ENCODE measurements at places on chromosomes 1 and 21.

DNA sequence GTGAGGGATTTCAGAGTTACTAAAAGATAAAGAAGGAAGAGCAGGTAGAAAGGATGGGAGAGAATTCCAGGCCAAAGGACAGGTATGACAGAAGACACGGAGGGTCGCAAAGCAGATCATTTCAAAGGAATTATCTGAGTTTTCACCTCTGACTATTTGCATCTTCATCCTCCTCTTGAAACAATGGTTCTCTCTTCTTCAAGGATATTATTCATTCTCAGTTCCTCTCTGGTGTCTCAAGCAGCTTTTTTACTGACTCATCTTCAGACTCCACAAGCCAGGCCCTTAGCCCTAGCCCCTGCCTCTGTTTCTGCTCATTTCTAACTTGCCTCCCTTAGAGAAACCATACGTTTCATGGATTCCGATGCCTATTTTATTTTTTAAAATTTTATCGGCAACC lies 15.0 kb downstream of the DDX59 start:
- DNase-seq = no peak

DNA sequence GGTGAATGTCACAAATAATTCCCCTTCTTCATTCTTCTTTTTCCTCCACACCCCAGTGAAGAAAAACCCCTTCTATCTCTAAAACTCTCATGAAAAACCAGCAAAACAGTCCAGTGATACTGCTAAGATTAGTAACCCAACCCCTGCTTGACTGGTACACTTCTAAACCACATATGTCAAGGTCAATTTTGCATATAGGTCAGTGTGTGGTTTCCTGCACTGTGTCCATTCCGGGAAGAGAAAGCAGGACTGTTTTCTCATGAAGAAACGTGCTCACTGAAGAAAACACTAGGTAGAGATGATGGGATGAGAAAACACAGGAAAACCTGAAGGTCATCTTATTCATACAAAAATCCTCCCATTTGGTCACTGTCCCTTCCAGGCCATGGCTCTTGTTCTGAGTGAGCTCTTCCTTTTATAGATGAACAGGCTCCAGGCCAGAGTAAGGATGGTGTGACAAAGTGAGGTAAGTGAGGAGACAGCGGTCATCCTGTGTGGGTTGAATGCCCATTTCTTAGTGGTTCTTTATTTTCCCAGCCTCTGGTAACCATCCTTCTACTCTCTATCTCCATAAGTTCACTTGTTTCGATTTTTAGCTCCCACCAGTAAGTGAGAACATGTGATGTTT lies 122.7 kb downstream of the FASLG start:
- DNase-seq = no peak

DNA sequence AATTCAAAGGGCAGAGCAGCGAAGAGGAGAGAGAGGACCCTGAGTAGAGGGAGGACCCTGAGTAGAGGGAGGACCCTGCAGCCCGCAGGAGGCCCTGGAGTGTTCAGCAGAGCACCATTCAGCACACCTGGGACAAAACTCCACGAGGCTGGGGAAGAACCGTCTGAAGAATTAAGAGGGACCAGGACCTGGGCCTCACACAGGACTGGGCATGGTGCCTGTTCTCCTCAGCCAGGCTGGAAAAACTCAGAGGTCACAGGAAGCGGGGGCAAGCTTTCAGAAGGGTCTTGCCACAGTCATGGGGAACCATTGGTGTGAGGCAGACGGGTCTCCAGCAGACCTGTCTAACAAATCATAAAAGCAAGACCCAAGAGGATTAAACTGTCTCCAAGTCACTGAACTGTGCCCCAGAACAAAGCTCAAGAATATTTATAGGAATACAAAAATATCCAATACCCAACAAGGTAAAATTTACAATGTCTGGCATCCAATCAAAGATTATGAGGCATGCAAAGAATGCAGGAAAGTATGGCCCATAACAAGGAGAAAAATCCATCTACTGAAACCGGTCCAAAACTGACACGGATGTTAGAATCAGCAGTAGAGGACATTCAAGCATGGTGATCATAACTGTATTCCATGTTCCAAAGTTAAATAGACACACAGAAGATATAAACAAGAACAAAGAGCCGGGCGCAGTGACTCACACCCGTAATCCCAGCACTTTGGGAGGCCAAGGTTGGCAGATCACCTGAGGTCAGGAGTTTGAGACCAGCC lies 30.6 kb downstream of the MORN1 start:
- no peak for DNase-seq

- no peak for DNase-seq
These were observed 3.4 kb upstream of the LAMC1 start for GRCh38 chr1:183019860-183020259.

DNA sequence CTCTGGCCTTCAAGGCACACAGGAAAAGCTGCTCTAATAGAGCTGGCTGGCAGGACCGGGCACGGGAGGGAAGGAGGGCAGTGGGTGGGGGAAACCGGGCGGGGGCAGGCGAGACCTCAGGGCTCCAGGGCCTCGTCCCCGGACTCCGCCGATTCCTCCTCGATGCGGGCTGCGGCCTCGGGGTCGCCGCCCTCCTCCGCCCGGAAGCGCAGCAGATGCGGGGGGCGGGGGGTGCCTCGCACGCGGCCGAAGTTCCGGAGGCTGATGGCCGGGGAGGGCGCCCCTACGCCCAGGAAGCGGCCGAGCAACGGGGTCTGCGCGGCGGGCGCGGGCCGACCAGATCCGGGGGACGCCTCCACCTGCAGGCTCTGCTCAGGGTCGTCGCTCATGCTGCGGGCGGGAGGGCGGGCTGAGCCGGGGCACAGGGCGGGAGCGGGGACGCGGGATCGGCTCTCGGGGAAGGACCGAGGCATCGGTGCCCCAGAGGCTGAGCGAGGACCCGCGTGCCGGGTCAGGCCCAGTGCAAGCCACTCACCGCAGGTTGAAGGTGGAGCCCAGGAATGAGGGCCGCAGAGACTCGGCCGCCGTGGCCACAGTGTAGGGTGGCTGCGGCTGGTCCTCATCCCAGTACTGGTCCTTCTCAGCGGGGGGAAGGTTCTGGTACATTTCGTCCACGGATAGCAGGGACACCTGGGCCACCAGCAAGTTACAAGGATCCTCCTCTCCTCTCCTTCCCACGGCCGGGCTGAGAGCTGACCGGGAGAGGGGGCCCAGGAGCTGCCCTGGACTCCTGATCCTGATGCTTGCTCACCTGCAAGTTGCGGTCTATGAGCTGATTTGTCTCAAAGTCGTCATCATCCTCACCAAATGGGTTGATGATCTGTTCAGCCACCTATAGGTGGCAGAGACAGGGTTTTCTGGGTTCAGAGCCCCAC lies 3.6 kb downstream of the BEST4 start:
- no peak for DNase-seq

GRCh38 chr21:32475162-32475812 lies 62.8 kb downstream of the EVA1C start:
- DNase-seq = no peak

Measured in HL-60 (cell line).